ENCODE measurements at places on chromosomes 2 and 18.

DNA sequence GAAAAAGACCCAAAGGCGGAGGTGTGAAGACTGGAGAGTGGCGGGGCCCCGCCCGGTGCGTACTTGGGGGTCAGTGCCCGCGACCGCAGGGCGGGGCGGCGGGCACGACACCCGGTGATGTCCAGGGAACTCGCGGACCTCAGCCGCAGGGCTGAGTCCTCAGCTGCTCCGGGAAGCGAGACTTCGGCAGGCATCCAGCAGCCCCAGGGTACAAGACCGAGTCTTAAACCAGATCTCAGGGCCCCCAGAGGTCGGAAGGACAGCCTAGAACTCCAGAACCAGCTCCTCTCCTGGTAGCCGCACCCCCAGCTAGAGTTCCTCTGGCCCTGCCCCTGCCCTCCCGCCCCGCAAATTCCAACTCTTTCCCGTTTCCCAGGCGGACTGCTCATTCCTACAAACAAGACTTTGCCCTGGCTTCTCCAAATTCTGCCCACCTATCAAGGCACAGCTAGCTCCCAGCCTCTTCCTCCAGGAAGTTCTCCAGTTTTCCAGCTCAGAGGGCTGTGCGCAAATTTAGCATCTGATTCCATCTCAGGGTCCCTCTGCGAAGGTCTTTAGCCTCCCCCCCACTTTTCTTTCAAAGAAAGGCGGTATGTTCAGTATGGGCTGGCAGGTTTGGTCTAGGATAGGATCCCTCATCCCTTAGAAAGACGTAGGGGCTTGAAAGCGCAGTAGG, 26.0 kb upstream of the NOTO start:
- DNase-seq = no peak

- no peak for DNase-seq
Observed at GRCh38 chr2:50449306-50449705, 582.6 kb downstream of the NRXN1 start.

- no peak for DNase-seq
Observed at GRCh38 chr2:110903548-110903947, 171.2 kb downstream of the ACOXL start.

GRCh38 chr18:6752202-6752860, 22.8 kb downstream of the ARHGAP28 start:
- DNase-seq = no peak

DNA sequence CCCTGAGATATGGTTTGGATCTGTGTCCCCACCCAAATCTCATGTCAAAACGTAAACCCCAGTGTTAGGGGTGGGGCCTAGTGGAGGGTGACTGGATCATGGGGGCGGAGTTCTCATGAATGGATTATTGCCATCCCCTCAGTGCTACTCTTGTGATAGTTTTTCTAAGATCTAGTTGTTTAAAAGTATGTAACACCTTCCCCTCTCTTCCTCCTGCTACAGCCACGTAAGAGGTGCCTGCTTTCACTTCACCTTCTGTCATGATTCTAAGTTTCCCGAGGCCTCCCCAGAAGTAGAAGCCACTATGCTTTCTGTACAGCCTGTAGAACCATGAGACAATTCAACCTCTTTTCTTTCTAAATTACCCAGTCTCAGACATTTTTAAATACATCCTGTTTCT, 16.9 kb downstream of the PUM2 start:
- DNase-seq = no peak

DNA sequence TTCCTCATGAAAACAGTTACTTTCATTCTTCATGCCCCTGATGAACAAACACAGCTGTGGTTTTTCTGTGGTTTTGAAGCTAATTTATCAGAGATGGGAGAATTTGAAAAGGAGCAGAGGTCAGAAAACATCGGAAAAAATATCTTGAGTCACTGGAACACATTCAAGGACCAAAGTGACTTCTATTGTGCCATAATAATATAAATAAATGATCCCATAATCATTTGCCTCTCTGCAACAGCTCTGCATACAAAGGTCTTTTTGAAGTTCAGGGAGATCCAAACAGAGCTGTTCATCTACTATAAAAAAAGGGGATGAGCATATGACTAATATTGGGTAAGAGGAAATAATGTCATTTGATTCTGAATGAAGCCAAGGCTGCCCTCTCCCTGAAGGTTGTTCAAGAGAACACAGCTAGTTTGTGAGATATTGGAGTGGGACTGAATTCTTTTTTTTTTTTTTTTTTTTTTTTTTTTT, 201.3 kb upstream of the GALNT5 start:
- no peak for DNase-seq

GRCh38 chr2:1979138-1979537, 234.8 kb upstream of the PXDN start:
- DNase-seq = no peak

DNA sequence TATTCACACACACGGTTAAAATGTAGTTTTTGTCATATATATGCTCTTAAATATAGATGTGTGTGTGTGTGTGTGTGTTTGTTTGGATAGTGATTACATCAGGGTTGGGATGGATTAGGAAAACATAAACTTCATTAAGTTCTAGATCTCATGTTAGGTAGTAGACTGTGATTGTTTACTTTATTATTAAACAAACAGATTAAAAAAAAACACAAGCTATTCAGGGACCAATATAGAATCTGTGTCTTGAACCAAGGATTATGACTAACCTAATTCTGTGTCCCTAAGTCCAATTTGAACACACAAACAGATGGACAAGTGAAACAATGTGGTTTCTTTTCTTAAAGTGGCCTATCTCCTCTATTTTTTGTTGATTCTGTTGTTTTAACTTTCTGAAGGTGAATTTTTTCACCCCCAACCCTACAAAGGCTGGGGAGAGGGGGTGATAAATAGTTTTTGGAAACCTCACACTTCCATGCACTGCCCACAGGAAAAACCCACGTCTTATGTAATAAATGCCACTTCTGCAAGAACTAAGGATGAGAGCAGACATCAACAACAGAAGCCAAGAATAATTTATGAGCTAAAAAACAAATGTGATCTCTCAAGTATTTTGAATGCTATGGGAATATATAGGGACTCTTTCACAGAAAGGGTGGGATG, 40.7 kb downstream of the IL1R2 start:
- no peak for DNase-seq

GRCh38 chr2:234189786-234190300, 139.3 kb downstream of the SPP2 start:
- no peak for DNase-seq

DNA sequence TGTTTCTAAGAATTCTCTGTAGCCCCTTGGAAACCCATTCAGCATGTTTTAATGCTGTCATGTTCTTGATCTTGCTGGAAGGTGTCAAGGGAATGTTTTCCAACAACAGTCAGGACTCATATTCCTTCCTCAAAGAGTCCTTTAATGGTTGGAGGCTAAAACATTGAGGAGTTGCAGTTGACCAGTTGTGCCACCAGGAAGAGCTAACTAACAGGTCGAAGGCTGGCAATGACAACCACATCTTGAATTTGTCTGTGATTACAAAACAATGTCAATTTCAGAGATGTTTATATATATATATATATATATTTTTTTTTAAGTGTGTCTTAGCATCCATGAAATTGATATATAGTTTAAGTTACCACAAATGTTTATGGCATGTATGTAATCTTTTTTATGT, 151.5 kb downstream of the INO80D start:
- DNase-seq = no peak

DNA sequence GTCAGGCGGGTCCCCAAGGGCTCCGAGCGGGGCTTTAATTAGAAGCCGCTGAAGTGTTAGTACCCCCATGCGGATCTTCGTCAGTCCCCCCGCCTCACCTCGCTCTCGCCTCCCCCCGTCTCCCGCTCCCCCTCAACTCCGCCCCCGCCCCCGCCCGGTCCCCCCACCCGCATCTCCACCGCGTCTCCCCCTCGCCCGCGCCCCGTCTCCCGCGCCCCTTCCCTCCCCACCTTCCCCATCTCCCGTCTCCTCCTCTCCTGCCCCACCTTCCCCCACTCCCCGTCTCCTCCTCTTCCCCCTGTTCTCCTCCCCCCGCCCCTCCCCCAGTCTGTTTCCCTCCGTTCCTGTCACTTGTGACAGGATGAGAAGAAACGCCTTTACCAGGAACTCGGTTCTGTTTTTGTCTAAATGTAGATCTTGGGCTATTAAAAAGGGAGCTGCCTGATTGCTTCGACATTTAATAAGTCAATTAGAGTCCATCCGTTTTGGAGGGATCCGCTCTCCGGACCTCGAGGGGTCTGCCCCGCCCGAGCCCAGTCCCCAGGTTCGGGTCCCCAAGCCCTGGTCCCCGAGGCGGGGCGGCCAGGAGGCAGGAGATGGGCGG, 969 bp upstream of the ALKAL2 start:
- no peak for DNase-seq

DNA sequence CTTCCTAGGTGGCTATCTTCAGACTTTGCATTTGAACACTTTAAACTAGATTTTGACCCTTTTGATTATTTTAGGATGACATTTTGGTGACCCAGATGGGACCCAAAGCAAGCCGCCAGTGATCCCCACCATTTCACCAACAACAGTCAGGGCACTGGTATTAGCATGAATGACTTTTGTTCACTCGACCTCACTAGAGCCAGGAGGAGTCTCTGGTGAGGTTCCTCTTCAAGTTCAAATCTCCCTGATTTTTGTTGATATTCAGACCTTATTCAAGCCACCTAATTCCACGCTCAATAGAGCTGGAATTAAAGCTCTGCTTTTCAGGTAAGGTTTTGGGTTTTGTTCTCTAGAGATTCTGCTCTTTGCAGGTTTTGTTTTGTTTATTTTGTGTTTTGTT, 202.3 kb downstream of the MREG start:
- DNase-seq = no peak

DNA sequence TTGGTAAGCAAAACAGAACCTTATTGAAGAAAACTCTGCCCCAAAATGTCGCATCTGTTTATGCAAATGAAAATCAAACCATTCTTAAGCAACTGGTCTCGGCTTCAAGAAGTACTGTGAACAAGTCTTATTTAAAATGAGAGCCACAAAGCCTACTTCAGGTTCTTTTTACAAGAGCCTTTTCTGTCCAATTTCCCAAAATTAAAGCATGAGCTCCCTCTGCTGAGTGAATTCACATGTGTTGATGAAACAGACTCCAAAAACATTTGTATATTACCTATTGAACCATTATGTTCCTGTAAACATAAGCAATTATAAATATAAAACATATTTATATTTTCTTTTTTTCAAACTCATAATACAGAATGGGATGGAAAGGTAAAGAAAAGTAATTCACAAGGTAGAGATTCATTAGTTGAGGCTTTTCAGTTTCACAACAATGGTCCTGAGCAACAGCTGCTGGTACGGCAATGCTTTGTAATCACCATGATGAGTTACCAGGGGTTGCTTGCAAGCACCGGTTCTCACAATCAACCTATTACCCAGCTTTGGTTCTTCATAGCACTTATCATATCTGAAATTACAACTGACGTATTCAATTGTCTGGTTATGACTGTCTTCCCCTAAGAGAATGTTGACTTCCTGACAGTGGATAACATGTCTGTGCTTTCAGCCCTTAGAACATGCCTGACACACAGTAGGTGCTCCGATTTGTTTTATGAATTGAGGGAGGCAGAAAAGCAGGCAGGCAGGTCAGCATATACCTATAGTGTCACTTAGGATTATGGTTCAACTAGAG, 108.4 kb upstream of the BZW1 start:
- no peak for DNase-seq

DNA sequence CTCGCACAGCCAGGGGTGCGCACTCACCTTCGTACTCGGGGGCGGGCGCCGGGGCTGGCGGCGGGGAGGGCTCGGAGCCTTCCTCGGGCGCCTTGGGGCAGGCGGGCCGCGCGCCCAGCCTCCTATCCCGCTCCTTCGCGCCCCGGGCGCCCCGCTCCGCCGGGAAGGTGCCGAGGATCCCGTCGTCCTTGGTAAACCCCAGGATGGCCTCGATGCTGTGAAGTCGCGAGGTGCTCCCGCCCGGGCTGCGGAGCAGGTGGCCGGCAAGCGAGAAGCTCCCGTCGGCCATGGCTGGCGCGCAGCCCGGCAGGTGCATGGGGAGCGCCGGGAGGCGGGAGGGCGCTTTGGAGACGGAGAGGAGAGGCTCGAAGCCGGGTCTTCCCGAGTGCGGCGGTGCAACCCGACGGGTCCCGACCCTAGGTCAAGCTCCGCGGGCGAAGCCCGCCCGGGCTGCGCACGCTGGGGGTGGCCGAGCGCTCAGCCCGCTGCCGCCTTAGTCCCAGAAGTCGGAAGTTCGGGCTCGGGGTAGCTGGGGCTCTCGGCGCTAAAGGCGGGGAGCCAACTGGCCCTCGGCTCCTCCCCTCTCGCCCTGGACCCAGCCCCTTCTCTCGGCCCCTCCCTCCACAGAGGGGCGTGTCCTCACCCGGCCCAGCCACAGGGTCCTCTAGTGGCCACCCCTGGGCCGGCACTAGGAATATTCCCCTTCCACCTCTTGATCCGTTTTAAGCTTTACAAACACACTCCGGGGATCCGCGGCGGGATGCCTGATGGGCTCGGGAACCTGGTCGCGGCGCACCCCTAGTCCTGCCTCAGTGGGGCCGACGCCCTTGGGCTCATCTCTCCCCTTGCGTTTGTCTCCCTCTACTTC, at the start of gene RAX:
Gene RAX (minus strand): TSS at position 564 of the 868 bp plus-strand sequence. CDS start 248 bp downstream, at position 316.
- DNase-seq = no peak

GRCh38 chr2:177759443-177759842, 313.1 kb downstream of the PDE11A start:
- no peak for DNase-seq

DNA sequence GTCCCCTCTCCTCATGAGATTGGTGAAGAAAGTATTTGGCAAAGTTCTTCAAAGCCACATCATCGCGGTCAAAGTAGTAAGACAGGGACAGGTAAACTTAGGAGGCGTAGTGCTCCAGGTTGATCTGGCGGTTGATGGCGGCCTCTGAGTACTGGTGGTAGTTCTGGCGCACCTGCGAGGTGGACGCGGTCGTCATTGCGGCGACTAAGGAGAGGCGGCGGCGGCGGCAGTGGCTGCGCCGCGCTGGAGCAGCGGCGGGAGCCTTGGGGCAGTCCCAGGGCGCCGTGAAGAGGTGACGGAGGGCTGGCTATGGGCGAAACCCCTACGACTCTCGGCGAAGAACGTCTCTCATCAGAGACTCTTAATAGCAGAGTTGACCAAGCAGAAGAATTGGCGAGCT, 107.2 kb upstream of the UBE2E3 start:
- no peak for DNase-seq

DNA sequence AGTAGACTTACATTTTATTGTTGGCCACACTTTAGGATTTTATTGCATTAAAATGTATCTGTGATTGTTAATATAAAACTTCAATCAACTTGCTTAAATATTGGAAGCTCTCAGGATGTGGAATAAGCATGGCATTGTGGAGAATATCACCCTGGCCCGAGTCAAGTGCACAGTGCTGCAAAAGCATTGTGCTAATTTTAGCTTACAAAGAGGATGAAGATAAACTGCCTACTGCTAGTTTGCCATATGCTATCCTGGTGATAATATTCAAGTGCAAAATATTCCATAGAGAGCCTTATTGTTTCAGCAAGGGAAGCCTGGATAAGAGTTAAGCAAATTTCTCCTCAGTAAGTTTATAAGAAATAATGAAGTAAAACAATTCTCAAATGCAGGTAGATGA, 54.5 kb downstream of the MEIS1 start:
- DNase-seq = no peak

DNA sequence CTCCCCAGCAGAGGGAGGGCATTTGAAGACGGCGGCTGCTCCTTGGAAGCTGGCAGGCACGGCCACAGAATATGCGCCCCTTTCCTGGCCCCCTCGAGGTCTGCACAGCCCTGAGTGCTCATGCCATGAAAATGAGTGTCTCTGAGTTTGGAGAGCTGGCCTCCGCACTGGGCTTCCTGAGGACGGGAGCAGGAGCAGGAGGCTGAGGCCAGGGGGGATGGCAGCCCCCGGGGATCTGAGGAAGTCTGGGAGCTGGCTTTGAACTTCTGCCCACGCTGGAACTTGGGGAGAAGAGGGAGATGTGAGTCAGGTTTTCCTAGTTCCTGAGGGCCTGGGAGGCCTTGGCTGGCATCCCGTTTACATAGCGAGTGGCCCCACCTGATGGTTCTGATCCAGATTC, 47.0 kb downstream of the RRM2 start:
- DNase-seq = no peak

GRCh38 chr2:159738509-159739390, 26.4 kb downstream of the MARCHF7 start:
- DNase-seq = no peak

All from CD4-positive, alpha-beta T cell treated with Interferon gamma for 1 hour (primary cell).